Activated T-helper 1 cell treated with Interleukin-2 at 50 U/mL for 16 hours (primary cell): ENCODE measurements at places on chromosomes 5 and 9.

DNA sequence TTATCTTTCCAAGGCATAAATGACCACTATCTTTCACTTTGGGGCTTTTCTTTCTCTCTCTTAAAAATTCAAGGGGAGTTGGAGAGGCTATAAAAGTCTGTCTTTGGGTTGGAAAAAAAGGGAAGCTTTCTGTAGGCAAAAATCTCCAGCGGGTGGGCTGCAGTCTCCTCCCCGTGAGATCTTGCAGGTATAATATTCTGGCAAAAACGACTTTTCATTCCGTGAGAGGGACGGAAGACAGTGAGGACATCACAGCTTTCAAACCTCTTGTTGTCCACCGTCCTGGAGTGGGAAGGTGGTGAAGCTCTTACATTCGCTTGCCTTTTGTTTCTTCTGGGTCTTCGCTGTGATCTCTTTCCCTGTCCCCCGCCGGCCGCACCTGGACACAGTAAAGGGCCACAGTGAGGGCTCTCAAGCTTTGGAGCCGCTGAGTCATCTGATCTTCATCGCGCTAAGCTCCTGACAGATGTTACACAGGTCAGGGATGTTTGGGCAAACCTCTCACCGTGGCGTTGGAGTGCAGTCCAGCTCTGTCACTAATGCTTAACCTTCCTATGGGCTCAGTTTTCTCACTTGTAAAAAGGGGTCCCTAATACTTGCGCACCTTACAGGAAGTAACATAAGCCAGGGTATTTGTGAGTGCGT is 61.9 kb upstream of the MEGF10 start:
- DNase-seq = no peak

- DNase-seq = no peak
Measured at GRCh38 chr5:132325691-132326090, 31.5 kb downstream of the SLC22A4 start.

DNA sequence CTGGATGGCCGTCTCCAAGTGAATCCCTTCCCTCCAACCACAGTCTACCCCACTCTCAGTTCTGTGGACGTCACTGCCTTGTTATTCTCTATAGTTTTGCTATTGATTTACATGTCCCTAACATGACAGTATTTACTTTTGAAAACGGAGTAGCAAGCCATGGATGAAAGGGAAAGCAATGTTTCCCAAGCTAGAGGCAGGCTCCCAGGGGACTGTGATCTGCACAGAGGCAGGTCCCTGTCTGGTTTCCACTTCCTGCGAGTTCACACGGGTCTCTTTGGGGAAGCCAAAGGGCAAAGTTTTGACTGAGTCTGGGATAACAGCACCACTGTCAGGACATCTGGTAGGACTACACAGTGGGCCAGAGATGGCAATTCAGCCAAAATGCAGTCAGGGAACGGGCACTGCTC is 12.7 kb downstream of the C9orf153 start:
- DNase-seq = no peak

DNA sequence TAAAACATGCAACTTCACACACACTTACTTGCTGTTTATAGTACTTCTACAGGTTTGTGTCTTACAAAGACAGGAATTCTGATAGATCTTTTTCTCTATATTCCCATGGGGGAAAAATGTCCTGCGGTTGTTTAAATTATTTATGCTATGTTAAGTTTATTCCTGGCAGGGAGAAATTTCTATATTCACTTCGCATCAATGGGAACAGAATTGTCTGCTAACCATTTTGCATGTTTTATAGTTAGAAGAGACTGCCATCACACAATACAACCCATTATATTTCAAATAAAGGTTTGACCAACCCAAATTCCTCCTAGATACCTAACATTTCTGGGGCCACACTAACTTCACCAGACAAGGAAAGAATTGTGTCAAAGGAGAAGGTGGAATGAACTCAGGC is 110.0 kb upstream of the PRR16 start:
- DNase-seq = no peak

GRCh38 chr9:135739271-135740220 is 37.6 kb downstream of the KCNT1 start:
- no peak for DNase-seq

GRCh38 chr5:153885141-153885540 is 153.6 kb downstream of the FAM114A2 start:
- no peak for DNase-seq

GRCh38 chr9:75033791-75034473 is 5.8 kb upstream of the CARNMT1 start:
- DNase-seq = no peak

DNA sequence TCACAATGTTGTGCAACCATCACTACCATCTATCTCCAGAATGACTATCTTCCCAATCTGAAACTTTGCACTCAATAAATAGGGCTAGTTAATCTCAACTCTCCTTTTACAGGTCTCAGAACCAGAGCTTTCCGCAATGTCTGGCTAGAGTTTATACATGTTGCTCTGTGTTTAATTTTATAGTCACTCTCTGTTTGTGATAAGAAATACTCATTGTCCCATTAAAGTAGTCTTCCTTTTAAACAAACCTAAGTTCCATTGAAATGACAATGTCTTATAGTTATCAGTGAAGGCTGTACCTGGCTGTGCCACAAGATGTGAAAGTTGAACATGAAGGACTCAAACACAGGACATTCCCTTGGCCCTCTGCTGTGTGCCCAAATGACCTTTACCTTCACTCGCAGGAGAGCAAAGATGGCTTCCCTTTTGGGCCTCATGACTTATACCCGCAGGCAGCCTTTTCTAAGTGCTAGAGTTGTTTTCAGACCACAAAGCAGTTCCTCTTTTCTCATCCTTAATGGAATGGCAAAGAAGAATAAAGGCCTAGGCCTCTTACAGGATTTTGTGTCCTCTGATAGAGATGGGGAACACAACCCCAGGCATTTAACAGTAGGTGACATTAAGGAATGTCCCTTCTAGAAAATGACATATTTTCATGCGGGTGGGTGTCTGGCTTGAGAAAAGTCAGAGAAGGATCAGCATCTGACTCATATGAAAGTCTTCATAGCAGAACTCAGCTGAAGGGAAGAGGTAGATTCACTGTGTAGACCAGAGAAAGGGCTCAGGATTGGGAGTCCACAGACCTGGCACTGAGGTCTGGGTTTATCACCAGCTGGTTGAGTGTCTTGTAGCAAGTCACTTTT is 69.6 kb upstream of the ATP10B start:
- DNase-seq = no peak

DNA sequence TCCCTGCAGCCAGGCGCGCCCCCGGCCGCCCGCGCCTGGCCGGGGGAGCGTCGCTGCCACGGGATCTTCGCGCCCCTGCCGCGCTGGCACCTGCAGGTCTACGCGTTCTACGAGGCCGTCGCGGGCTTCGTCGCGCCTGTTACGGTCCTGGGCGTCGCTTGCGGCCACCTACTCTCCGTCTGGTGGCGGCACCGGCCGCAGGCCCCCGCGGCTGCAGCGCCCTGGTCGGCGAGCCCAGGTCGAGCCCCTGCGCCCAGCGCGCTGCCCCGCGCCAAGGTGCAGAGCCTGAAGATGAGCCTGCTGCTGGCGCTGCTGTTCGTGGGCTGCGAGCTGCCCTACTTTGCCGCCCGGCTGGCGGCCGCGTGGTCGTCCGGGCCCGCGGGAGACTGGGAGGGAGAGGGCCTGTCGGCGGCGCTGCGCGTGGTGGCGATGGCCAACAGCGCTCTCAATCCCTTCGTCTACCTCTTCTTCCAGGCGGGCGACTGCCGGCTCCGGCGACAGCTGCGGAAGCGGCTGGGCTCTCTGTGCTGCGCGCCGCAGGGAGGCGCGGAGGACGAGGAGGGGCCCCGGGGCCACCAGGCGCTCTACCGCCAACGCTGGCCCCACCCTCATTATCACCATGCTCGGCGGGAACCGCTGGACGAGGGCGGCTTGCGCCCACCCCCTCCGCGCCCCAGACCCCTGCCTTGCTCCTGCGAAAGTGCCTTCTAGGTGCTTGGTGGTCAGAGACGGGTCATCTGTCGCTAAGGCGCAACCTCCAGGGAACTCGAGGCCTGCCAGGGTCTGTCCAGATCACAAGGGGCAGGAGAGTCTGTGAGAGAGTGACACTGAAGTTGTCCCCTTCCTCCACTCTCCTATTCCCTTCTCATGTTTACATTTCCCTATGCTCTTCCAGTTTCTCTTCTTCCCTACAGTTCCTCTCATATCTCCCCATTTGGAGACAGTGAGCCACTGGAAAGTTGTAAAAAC is 1.3 kb downstream of the GPR150 start:
- DNase-seq = peak; percentile 25

- no peak for DNase-seq
Measured at GRCh38 chr5:29051509-29051908, 2013.1 kb upstream of the CDH9 start.

GRCh38 chr5:95086927-95087815 is 197.7 kb downstream of the MCTP1 start:
- DNase-seq = no peak

DNA sequence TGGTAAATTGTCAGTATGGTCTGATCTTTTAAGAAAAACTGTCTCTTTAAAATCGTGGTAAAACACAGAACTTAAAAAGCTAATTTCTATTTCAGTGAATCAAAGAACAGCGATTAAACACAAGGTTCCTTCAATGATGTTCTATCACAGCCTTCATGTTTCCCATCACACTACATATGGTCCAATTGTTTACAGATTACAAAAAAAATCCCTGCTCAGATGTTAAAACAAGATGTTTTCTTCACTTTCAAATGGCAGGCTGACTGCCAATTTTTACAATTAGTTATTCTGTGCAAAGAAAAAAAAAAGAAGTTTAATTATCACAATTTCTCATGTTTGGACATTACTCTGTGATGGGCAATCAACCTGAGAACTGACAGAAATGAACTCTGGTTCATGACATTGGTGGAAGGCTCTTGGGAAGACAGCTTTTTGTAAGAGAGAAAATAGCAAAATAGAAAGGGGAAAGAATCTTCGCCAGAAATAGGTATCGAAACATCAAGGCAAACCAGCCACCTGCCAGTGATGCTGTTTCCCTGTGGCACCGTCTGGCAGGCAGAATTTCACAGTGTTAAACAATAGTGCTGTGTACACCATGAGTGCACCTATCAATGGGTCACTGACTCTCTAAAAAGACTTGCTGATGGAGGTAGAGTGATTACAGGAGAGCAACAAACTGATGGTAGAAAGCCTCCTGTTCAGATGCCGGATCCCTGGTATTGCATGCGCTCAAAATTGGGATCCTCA is 1020.0 kb upstream of the ARRDC3 start:
- DNase-seq = no peak

DNA sequence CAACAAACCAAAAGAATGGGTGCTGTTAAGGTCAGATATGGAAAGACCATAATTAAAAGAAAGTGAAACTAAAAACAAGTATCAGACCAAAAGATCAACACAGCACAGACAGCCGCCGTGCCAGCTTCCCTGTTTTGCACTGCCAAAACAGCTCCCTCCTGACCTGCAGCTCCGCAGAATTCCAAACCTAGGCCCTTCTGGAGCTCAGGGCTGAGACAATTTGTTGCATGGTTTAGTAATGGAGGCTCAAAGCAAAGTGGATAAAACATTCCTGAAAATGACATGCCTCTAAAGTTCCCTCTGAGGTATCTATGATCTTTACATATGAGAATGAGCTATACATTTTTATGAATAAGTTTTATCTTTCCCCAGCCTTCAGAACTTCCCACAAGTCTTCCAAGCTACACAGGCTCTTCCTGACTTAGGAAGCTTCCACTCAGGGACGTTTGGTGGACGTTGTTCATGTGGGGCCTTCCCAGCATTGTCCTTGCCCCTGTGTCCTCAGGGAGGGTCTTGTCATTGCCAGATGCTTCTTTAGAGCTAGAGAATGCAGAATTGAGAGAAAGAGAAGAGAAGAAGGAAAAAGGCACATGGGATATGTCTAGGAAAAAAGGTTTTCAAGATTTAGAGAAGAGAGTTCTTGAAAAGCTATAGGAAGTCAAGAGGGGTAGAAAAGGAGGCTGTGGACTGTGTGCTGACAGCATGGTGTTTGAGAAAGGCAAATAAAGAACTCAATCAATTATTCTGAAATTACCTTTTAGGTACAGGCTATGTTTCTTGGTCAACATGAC is 28.4 kb upstream of the SSBP2 start:
- no peak for DNase-seq

GRCh38 chr9:36873247-36873875 is 160.7 kb downstream of the PAX5 start:
- DNase-seq = peak; percentile 43

DNA sequence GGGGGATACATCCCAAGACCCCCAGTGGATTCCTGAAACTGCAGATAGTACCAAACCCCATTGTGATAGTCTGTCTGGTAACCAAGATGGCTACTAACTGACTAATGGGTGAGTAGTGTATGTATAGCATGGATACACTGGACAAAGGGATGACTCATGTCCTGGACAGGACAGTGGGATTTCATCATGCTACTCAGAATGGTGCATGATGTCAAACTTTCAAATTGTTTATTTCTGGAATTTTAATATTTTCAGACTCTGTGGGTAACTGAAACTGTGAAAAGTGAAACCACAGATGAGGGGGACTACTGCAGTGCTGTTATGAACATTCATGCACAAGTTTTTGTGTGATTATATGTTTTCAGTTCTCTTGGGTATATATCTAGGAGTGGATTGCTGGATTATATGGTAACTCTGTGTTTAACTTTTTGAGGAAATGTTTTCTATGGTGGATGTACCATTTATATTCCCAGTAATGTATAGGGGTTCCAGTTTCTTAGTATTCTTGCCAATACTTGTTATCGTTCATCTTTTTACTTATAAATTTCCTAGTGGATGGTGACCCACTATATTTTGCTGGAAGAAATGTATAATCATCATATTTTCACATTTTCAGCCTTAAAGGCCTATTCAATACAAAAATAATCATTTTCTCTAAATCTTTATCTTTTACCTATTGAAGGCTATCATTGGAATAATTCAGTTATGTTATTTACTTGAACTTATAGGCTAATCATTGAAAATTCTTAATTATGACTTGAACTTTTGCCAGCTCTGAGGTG is 140.9 kb downstream of the NR3C1 start:
- no peak for DNase-seq

DNA sequence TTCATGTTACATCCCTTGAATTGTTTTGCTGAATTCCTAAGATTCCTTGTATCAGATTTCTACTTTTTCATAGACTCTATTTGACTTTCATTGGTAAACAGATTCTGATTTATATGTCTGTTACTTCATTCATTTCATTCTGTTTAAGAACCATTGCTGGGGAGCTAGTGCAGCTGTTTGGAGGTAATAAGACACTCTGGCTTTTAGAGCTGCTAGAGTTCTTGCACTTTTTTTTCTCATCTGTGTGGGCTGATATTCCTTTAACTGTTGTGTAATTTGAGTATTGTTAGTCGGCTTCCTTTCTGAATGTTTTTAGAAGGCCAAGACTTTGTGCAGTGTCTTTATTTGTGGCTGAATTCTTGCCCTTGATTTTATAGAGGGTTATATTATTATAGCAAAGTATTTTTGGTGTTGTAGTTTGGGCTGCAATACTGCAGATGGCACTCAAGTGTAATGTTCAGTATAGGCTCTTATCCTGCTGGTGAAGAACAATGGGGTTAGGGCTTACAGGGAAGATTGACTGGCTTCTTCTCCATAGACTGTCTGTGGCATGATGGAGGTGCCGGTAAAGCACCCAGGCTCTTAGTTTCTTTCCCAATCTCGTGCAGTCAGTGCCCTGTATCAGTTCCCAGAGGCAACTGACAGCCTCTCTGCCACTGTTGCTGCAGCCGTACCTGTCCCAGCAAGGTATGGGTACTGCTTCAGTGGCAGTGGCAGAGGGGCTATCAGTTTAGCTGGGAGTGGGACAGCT is 162.2 kb downstream of the OXCT1 start:
- no peak for DNase-seq
